ENCODE measurements at places on chromosomes 7 and 10.

GRCh38 chr7:69937097-69937496 is 338.8 kb downstream of the AUTS2 start:
- DNase-seq: no peak

DNA sequence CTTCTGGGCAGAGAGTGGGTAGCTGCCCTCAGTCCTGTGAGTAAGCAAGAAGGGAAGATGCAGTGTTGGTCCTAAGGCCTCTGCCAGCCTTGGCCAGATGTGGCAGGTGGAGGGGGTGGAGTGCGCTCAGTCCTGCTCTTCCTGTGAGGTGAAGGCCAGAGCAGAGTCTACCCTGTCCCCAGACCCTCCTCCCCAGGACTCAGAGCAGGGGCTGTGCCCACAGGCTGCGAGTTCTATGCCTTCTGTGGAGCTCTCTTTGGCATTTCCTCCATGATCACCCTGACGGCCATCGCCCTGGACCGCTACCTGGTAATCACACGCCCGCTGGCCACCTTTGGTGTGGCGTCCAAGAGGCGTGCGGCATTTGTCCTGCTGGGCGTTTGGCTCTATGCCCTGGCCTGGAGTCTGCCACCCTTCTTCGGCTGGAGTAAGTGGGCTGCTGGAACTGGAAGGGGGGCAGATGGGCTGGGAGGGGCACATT is 4.0 kb downstream of the OPN4 start:
- peak; percentile 13 for DNase-seq

GRCh38 chr7:134941185-134941900 is 45.0 kb upstream of the AGBL3 start:
- DNase-seq: no peak

DNA sequence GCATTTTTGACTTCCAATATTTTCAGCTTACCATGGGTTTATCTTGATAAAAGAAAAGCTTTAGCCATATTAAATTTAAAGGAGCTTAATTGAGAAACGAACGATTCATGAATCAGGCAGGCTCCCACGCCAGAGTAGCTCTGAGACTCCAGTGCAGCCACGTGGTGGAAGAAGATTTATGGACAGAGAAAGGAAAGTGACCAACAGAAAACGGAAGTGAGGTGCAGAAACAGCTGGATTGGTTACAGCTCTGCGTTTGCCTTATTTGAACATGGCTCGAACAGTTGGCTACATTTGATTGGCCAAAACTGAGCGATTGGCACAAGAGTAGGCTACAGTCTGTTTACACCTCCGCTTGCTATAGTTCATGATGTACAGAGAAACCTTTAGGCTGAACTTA is 395.4 kb downstream of the GATA3 start:
- DNase-seq: no peak

- DNase-seq: no peak
Measured at GRCh38 chr7:155336812-155337602, 39.3 kb downstream of the INSIG1 start.

- DNase-seq: no peak
Measured at GRCh38 chr7:99473315-99473596, 566 bp downstream of the ZNF789 start.

- DNase-seq: no peak
Measured at GRCh38 chr7:158386866-158387545, 200.6 kb downstream of the PTPRN2 start.

GRCh38 chr10:119370111-119370741 is 162.9 kb downstream of the GRK5 start:
- DNase-seq: no peak

DNA sequence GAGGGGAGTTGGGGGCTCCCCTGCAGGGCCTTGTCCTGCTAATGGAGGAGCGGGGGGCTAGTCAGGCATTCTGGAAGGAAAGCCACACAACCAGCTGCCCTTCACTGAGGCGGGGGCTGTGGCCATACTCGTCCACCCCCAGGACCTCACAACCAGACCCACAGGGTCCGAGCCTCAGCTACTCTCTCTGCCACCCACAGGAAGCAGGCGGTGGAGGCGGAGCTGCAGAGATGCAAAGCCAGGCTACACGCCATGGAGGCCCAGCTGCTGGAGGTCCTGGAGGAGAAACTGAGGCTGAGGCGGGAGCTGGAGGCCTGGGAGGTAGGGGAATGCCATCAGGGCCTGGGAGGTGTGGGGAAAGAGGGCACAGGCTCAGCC is 3.1 kb downstream of the ABHD11 start:
- no peak for DNase-seq

DNA sequence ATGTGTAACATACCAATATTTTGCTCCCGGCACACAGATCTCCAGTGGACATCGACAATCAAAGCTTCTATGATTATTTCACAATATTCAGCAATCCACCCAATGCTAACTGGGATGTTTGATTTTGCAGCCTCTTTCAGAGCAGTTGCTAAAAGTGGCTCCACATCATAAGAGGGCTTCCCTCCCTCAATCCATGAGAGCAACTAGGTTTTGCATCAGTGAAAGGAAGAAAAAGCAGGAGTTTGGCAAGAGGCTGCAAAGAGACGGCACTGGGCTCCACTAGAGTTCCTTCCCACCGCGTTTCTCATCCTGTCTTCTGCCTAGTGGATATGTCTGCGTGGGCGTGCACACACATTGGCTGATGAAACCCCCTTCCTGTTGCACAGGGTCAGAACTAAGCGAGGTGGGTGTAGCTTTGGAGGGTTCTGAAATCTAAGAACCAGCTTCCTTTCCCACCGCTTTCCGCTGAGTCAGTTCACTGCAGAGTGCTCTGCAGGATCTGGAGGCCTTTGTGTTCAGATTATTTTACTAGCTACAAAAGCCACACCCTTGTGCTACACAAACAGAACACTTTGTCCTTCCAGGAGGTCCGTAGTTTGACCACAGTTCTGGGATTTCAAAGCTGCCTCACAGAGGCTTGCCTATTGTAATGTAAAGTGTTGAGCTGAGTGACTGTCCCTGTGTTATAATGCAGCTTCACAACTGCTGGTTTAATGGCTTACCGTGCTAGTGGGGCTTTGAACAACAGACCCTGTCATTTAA is 28.1 kb downstream of the ARL4A start:
- DNase-seq: peak; percentile 50

GRCh38 chr10:3588346-3588745 is 196.7 kb downstream of the KLF6 start:
- no peak for DNase-seq

DNA sequence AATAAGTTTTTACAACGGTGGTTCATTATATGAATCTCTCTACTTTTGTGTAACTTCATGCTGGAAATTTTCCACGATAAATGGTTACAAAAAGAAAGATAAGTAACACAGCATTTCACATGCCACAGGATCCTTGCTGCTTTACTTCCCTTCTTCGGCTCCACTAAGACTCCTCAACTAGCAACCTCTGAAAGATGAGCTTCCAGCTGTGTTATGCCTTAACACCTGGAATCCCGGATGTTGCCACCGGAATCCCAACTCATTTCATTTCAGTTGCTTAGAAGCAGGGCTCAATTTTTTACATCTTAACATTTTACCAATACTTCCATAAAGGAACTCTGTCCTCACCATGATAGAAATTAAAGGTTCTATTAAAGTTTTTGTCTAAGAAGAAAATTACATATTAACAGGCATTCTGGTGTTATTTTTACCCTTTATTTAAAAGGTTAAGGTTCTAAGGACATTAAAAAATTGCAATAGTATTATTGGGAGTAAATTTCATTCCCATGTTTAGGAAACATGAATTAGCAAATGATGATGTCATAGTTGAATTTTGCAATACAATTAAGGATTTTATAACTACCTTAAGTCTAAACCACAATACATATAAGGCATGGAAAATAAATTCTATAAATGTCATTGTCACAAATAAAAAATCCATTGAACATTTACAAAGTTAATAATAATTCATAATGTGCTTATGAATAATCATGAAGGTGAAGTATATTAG is 57.1 kb upstream of the IL6 start:
- DNase-seq: no peak

GRCh38 chr7:28617308-28617880 is 205.1 kb downstream of the CREB5 start:
- no peak for DNase-seq

DNA sequence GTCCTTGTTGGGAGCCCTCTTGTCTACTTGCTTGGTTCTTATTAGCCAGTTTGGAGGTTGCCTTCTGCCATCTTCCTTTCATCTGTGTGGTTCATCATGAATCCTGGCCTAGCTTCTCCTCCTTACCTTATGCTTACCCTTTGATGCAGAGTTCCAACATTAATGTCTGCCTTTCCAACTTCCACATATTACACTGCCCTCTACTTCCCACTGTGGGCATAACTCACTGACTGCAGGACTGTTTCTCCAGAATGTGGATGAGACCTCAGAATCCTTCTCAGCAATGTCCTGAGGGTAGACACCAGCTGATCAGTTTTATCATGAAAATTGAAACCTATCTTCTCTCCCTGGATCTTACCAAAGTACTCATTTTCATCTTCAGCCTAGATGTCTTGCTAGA is 491.0 kb downstream of the LRMDA start:
- no peak for DNase-seq

- no peak for DNase-seq
Measured at GRCh38 chr10:612696-613095, 76.8 kb downstream of the DIP2C start.

DNA sequence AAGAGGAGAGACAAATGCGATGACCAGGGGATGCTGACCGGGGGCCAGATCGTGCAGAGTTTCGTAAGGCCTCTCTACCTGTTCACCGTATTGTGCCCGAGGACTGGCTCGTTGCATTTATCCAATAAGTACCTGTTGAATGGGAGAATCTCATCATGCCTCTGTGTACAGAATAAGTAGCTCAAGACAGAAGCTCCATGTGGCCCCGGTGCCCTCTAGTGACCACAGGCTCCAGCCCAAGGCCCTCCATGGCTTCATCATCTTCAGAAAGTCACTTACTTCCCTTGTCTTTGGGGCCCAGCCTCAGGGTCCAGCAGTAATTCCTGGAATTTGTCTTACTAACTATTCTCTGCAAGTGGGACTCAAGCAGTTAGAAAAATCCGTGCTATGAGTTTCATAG is 151.0 kb downstream of the CHN2 start:
- DNase-seq: peak; percentile 25

Measured in uterus (tissue), 4 donors.